AG09309 (cell line): ENCODE measurements at places on chromosomes 6 and 20.
A peak's percentile ranks its signal among the peaks of the same experiment; 100 is the strongest.

GRCh38 chr6:43260791-43261190, 17.5 kb downstream of the TTBK1 start:
- DNase-seq = no peak

DNA sequence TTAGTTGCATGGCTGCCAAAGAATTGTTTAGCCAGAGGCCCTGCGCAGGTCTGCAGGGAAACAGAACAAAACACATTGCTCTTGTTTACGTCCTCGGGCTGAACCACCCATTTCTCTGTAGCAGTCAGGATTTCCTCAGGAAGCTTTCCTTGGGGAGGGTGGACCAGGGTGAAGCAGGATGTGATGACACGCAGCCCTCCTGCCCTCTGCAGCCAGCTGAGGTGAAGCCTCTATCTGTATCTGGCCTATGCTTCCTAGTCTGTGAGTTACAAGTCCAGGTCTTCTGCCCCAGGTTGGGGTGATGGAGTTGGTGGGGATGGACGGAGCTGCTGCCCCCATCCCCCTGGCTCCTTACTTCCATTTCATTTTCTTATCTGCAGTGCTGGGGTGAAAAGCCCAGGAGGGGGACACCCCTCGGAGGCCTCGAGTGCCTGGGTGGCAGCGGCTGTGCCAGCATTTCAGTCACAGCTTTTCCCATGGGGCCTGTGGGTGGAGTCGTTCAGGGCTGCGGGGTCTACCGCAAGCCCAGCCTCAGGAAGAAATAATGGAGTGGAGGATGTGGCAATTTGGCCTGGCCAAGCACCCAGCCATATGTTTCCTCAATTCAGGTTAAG, 24.9 kb downstream of the SASH1 start:
- DNase-seq = no peak

DNA sequence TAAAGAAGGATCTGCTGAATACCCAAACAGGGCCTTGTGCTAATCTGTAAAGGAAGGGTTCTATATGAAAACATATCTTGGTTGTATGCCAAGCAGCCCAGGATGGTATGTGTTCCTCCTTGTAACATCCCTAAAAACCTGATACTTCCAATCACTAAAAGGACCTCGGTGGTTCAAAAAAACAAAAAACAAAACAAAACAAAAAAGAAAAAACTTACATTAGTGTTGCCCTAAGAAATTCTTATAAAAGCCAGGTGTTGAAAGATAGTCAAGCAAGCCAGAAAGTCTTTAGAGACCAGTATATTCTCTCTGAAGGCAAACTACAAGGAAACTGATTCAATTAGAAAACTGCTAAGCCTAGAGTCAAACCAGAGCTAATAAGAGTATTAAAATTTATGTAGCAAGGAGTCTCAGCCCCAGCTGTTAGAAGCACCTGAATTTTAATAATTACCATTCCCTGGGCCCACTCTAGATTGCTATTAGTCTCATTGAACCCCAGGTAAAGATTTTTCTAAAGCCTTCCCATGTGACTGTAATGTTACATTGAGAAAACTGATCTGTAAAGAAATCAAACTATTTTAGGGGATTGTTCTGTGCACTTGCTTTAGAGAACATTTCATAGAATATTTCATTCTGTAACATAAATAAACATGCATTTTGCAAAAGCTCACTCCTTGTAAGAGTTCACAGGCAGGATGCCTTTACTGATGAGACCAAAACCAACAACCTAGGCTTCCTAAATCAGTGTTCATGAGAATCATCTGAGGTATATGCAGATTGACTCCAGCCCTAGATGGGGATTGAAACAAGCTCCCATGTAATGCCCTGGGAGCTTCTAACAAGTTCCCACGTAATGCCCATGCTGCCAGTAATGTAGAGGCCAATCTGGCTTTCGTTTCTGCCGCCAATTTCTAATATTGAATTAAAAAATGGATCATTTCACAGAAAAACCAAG, 95.2 kb upstream of the BTN3A2 start:
- no peak for DNase-seq

- peak; percentile 21 for DNase-seq
These were observed 104.4 kb upstream of the LAMP5 start for GRCh38 chr20:9409981-9410380.

DNA sequence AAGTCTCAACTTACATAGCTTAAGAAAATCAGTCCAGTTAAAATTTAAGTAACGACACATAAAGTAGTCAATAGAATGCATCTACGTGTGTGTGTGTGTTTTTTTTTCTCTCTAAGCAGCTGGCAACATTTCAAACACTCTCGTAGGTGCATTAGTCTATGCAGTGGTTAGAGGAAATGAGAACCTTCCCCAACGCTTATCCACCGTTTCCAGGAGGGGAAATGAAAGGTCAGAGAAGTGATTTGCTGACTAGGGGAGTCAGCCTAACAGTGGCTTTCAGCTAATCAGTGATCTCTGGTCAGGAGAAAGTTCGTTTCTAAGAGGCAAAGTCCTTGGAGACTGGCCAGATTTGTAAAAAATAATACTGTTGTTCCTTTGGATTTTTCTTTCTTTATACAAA, 806.6 kb downstream of the C6orf118 start:
- no peak for DNase-seq

DNA sequence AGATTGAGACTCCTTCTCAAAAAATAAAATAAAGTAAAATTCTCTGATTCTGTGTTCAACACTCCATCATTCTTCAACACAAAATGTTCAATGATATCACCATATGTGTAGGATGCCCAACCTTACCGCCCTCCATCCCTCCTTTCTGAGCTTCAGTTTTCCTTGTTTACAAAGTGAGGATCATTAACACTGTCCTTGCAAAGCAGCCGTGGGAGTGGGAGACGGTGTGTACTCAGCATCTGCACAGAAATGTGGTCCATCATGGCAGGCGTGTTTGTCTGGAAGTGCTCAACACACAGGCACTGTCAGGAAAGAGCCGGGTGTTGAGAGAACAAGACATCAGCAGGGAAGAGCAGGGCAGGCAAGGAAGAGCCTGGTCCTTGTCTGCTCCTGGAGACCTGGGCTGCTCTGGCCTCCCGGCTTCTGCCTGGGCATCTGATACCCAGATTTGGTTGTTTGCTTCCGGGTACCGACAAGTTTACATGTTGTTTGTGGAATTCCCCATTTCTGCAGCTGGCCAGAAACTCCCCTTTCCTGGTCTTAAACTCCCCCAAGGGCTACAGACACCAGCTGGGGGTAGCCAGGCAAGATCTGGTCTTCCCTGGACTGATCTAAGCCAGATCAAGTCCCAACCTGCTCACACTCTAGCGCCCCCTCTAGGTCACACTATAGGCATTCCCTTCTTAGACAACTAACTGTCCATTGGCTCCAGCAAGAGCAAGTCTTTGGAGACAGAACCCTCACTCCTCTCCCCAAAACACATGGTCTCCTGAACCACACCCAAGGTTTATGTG, 26.7 kb upstream of the TTPAL start:
- DNase-seq = no peak

DNA sequence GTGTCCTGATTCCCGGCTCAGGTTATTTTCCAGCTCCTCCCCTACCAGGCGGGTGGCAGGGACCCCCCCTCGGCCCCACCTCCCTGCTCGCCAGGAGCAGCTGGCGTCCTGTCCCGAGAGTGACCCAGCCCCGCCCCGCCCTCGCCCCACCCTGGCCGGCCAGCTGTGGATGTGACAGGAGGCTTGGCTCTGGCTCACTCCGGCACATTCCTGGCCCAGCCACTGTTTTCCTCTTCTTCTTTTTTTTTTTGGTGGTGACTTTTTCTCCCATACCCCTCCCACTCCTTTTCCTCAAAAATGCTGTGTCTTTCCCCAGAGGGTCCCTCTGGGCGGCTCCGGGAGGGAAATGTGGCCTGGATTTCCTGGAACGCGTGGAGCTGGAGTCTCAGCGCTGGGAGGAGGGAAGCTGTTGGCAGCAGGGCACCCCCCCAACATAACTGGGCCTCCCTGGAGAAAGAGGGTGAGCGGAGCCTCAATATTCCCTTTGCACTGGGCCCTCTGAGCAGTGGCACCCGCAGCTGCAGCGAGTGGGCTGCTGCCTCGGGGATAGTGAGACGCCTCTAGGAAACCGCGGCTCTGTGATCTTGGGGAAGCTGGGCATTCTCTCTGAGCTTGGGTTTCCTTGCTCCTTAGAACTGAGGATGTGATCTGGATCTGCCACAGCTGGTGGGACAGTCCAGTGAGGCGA, 28.3 kb upstream of the CSNK2A1 start:
- no peak for DNase-seq

DNA sequence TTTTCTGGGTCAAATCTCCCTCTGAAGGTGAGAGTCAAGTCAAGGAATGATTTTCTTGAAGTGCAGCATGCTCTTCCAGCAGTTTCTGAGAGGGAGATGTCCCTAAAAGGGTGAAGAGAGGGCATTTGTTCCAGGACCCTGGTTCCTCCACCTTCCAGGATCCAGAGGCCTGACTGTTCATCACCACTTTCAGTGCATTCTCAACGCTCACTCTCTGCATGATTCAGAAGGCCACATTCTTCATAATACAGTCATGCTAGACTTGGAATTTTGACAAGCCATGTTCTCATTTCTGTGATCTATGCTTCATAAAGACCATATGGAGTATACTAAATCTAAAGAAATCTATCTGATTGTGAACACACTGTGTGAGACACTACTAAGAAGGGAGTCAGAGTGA, 85.1 kb downstream of the PDE7B start:
- peak; percentile 77 for DNase-seq
